ENCODE measurements at places on chromosomes 3 and 15.

DNA sequence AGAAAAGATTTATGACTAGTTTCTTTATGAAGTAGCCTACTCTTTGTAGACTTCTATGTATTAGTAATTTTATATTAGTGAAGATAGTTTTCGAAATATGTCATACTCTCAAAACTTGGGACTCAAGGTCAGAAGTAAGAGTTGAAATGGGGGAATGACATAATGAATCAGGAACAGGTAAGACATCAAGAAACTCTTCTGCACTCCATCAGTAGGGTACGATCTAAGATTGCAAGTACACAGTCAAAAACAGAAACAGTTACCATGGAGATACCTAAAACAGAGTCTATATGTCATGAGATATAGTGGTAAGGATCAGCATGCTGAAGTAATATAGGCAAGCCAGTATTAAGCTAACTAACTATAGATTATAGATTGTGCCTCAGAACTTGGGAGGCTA is 187.0 kb upstream of the MLF1 start:
- no peak for DNase-seq

- DNase-seq, result peak; percentile 52
Measured at GRCh38 chr3:194422188-194422587, 23.1 kb upstream of the GP5 start.

- DNase-seq, result no peak
Measured at GRCh38 chr3:42526616-42527367, 24.3 kb downstream of the VIPR1 start.

DNA sequence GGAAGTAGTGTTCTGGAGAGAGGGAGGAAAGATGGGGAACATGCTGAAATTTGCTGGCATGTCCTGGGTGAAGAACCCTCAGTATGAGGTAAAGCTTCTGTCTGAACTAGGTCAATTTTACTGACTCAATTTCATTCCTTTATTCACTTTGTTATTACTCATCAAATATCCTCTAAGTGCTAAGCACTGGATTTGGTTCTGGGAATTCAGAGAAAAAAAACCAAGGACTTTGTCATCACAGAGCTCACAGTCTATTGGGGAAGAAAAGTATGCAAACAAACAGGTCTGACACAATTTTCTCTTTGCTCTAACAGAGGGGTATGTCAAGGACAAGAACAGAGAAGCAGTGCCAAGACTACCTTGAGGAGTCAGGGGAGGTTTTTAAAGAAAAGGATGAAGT is 68.0 kb downstream of the TFG start:
- DNase-seq, result peak; percentile 83

- no peak for DNase-seq
Measured at GRCh38 chr3:188394623-188395022, 240.7 kb downstream of the LPP start.

DNA sequence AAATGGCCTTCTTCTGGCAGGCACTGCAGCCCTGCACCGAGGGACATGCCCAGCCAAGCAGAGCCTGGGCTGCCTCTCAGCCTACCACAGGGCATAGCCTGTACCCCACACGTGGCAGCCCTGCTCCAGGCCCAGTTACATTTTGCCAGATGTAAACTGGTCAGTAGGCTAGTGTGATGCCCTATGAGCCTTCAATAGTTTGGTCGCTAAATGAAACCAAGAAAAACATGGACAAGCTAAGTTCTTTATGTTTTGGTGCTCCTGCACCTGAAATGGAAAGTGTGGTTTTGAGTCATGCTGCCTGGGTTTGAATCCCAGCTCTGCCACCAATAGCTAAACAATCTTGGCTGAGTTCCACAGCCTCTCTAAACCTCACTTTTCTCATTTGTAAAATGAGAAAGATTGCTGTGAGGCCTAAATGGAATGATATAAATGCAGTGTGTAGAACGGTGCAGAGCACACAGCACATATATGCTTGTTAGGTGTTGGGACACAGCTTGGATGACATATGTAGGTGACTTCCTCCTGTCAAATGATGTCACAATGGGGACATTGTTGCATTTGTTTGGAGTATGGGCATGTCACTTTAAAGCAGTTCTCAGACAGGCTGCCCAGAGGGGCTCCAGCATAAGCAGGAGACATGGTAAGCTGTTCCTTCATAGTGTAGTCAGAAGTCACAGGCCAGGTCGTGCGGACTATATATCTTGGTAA is 57.4 kb downstream of the ZBTB38 start:
- peak; percentile 63 for DNase-seq

- DNase-seq, result no peak
Measured at GRCh38 chr15:83694536-83694935, 40.6 kb downstream of the ADAMTSL3 start.

DNA sequence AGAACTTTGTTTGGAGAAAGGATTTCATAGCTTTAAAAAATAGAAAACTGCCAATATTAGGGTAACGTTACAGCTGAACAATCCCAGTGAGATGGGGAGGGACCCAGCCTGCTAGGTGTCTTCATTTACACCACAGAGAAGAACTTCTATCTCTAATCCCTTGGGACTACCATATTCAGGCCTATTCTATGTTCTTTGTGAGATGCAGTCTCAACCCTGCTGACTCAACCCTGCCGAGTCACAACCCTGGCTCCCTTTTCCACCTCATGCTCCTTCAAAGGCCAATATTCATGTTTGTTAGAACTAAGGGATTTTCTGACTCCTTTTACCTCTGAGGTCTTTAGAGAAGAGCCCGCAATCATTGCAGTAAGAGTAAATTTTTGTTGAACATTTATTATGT is 350.5 kb downstream of the EPHB1 start:
- DNase-seq, result peak; percentile 64

- DNase-seq, result peak; percentile 93
Measured at GRCh38 chr15:48541341-48542278, 103.9 kb downstream of the FBN1 start.

- no peak for DNase-seq
Measured at GRCh38 chr3:35448681-35449080, 190.6 kb upstream of the ARPP21 start.

DNA sequence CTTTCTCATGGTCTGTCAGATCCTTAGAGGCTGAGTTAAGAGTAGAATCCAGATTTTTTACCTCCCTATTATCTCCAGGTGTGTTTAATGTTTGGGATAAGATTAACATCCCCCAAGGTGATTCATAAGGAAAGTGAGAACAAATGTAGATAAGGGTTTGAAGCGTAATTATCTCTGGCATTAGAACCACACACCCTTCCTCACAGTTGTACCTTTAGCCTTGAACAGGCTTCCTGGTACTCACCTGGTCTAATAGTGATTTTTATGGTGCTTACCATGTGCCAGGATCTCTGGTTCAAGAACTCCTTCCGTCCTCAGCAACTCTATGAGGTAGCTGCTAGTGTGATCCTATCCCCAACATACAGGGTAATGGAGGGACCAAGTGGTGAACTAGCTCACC is 27.7 kb downstream of the SEMA6D start:
- DNase-seq, result no peak

DNA sequence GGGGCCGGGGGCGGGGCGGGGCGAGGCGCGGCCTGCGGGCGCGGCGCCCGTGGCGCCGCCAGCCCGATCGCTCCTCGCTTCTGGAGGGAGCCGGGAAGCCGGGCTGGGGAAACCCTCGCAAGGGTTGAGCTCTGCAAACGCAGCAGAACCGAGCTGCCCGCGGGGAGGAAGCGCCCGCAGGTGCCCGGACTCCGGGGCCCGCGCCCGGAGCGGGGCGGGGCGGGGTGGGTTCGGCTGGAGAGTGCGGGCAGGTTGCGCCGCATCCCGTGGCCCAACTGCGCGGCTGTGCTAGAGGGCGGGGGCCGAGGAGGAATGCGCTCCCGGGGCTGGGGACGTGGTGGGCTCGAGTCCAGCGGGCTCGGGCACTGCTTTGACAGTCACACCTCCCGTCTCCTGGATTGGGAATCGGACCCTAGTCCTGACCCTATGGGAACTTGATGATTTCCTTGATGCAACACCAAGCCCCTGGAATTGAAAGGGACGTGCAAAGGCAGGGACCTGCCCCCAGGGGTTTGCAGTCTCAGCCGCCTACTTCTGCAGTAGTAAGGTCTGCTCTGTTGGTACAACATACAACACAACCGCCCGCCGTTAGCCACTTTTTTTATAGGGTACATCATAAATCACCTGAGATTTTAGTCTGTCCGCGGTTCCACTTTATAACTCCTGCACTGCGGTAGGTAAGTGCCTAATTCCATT is 34.3 kb downstream of the ZBTB38 start:
- DNase-seq, result peak; percentile 81

DNA sequence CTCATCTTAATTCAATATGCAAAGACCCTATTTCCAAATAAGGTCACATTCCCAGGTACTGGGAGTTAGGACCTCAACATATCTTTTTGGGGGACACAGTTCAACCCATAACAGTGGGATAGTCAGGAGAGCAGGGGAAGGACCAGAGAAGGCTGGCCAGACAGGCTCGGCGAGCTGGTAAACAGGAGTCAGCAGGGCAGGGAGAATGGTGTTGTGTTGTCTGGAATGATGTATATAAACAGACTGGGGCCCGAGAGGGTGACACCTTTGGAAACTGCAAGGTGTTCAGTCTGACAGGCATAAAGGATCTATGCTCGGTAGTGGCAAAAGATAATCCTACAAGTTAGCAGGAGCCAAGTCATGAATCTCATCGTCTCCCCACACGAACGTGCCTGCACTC is 10.1 kb upstream of the PPP1R2 start:
- DNase-seq, result no peak

- no peak for DNase-seq
Measured at GRCh38 chr15:99744142-99744541, 10.9 kb upstream of the LYSMD4 start.

- DNase-seq, result no peak
Measured at GRCh38 chr3:60517134-60517533, 734.1 kb downstream of the FHIT start.

GRCh38 chr3:49013738-49014660 is 4.4 kb downstream of the DALRD3 start:
- peak; percentile 63 for DNase-seq

DNA sequence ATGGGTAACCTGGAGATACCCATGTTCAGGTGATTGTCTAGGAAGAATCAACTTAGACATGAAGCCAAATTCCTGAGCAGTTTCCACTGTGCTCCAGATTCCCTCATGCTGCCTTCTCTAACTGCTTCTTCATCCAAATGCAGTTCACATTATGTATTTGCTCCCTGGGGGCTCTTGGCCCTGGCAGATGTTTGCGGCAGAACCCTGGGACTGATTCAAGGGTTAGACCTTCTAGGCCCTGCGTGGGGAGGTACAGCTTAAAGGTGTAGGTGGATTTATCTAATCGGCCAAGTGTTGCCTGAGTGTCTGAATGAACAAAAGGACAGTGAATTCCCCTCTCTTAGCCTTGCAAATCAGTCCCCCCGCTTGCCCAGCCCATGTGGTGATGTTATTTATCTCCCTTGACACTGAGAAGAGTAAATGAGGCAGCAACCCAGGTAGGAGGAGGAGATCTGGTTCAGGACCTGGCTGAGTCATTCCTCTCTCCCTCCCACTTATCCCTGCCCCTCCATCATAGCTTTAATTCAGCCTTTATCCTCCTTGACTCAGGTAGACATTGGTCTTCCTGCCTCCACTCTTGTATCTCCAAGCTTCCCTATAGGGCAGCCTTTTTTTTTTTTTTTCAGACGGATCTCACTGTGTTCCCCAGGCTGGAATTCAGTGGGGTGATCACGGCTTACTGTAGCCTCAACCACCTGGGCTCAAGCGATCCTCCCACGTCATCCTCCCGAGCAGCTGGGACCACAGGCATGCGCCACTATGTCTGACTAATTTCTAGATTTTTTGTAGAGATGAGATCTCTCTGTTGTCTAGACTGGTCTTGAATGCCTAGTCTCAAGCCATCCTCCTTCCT is 54.8 kb downstream of the MAGEF1 start:
- DNase-seq, result peak; percentile 32

GRCh38 chr15:62593681-62594399 is 428.8 kb upstream of the C2CD4B start:
- DNase-seq, result no peak

- DNase-seq, result no peak
Measured at GRCh38 chr15:48710952-48711495, 65.5 kb upstream of the FBN1 start.

DNA sequence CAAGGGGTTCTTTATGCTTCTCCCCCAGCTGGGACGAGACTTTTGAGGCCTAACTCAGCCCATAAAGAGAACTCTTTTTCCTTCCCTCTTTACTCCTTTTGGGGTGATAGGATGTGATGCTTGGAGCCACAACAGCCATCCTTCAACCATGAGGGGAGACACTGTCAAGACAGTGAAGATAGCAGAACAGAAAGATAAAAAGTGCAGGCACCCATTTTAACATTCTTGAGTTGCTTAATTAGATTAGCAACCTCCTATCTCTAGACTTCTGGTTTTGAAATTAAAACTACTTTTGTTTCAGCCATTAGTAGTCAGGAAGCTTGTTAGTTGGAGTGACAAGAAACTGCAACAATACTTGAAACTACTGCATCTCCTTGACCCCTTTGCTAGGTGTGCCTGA is 6.5 kb downstream of the GPR27 start:
- no peak for DNase-seq

DNA sequence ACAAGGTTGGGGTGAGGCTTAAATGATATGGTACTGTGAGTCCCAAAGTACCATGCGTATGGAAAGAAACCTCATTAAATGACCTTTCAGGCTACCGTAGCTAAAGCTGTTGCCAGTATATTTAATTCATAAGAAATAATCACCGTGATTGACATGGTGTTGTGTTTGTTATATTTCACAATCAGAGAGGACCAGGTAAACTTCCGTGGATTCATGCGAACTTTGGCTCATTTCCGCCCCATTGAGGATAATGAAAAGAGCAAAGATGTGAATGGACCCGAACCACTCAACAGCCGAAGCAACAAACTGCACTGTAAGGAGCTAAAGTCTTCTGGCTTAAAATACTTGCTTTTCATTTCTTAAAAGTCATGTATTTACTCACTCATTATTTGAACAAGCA is 31.5 kb downstream of the CHP1 start:
- DNase-seq, result no peak

DNA sequence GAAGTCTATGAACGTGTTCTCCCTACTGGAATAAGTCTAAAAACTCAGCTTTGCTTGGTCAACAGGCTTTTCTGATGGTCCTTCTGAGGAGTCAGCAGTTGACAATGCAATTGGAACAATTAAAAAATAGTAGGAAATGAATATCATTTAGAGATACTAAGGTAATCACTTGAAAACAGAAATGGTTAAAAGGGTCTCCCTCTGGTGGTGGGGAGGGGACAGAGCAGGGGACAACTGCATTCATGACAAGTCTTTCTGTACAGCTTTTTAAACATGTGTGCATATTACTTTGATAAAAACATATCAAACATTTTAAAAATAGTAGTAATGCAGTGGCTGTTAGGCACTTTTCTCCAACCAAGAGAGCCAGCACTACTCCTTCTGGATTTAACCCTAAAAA is 119.9 kb upstream of the FHIT start:
- DNase-seq, result no peak
